Activated CD8-positive, alpha-beta memory T cell treated with anti-CD3 and anti-CD28 coated beads for 48 hours (primary cell): ENCODE measurements at places on chromosomes 4 and X.

DNA sequence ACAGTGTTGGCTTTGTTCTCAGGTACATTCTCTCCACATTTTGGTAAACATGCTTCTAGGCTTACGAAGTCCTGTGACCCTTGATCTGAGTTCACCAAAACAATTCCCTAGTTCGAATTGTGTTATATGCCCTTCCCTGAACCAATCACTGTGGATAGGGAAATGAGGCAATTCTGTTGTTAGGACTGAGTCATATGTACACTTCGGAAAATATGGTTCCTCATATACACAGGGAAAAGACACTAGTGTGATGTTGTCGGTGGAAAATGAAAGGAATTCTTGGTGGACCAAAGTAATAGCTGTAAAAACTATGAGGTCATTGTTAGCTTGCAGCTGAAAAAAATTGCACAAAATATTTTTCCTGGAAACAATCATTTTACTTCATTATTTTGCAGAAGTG, 46.6 kb upstream of the MAGEC2 start:
- no peak for DNase-seq

GRCh38 chr4:56160636-56161035, 211.9 kb downstream of the CEP135 start:
- no peak for DNase-seq

DNA sequence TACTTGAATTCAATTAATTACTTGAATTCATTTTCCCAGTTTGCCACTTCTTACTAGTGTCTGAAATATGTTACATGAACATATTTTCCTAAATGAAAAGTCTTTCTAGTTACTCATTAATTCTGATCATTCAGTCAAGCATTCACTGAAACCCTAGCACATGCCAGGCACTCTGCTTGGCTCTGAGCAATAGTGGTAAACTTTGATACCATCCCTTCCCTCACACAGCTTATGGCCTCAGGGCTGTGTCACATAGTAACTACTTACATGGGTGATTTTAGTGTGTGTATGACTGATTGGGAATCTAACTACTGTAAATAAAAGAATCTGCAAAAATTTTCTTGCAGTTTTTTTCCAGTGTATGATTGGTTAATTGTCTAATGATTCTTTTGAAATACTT, 32.7 kb downstream of the METAP1 start:
- DNase-seq, result no peak

- DNase-seq, result no peak
These were observed 62.3 kb downstream of the UGT2B10 start for GRCh38 chr4:68878048-68878447.

DNA sequence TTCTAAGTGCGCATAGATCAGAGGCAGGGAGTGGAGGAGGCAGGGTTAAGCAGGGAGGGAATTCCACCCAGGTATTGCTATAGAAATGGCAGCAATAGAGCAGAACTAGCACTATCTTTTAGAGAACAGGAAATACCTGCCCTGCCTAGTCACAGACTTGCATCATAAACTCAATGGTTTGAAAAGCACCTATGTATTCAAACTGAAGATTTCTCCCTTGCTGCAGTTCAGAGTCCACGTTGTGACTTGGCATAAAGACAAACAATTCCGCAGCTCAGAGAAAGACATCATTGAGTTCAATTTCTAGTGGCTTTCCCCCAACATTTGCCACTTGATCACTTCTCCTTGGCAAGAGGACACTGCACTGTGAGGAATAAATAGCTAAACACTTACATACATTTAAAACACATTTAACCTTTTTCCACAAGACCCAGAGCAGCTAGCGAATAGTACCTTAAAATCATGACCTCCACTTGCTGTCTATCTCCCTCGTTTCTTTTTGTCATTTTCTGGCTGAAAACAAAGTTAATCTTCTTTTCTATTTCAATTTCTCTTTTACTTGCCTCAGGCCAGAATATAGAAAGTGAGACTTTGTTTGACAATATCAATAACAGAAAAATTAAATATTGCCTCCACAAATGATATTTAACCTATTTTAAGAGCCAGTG, 42.4 kb downstream of the SLC7A11 start:
- no peak for DNase-seq

GRCh38 chr4:139816856-139817255, 151.2 kb downstream of the MGST2 start:
- no peak for DNase-seq

- DNase-seq, result no peak
These were observed 20.6 kb downstream of the MAGEC1 start for GRCh38 chrX:141924293-141924692.

GRCh38 chrX:16416588-16416987, 233.4 kb upstream of the S100G start:
- no peak for DNase-seq

GRCh38 chrX:116756958-116757357, 294.2 kb upstream of the CT83 start:
- DNase-seq, result no peak

DNA sequence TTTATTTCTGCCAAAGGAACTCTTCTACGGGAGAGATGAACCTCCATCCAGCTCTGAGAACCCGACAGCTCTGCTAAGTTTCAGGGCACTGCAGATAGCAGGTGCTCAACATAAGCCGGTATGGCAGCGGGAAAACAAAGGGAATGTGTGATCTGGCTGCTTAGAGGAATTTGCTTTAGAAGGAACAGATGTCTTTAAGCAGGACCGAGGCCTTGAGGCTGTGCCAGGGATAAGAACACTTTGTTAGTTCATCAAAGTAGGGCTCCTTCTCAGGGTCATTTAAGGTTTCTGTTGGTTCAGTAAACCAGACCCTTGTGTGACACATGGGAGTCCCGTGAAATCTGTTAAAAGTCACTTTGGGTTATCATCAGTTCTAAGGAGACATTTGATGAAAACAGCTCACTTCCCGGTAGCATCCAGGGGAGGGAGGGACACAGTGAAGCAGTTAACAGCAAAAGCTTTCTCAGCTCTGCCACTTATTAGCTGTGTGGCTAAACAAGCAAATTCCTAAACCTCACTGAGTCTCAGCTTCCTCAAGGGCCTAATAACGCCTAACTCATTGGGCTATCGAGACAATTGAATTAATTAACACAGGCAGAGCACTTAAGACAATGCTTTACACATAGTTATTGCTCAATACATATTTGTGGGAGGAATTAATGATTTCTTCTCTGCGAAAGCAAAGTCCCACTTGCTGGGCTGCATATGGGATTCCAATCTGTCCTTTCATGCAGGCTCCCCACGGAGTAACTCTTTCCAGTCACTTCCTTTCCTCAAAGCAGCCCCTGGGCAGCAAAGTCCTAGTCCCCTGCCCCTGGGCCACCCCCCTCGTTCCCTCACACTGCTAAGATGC, 2.9 kb upstream of the FTSJ1 start:
- DNase-seq, result no peak

- no peak for DNase-seq
These were observed 61.2 kb upstream of the CAMK2D start for GRCh38 chr4:113822555-113823290.

GRCh38 chrX:13066391-13066790, 22.0 kb upstream of the FAM9C start:
- DNase-seq, result no peak

GRCh38 chr4:3337811-3338210, 45.0 kb downstream of the RGS12 start:
- DNase-seq, result no peak

- DNase-seq, result no peak
These were observed 2.9 kb downstream of the KIF4A start for GRCh38 chrX:70292788-70293187.

DNA sequence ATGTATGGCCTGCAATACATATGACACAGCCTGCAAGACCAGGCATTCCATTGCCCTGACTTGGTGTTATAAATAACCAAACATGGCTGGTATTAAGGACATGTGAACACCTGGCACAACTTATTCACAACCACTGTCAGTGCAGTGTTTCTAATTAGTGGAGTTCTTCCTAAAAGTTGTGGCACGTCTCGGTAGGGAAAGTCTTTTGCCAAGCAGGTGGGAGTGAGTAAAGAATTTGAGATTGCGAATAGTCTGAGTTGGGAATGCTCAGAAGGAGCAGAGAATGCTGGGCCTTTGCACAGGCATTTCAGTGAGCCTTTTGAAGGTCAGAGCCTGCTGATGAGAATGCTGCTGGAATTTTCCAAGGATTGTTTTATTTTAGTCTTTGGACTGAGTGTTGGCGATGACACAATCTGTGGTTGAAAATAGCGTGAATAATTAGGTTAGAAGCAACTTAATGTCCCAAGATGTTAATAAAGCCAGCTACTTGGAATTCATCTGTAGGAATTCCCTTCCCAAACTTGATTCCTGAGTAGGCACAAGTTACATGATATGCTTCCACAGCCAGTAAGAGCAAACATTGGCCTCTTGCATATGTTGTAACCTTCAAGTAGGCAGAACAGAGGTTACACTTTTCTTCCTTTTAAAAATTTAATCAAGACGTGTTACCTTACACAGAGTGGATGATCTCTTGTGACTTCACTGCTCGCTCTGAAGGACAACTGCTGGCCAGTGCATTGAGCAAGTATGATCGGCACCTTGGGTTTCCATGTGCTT, 83.6 kb upstream of the PGRMC2 start:
- DNase-seq, result no peak

DNA sequence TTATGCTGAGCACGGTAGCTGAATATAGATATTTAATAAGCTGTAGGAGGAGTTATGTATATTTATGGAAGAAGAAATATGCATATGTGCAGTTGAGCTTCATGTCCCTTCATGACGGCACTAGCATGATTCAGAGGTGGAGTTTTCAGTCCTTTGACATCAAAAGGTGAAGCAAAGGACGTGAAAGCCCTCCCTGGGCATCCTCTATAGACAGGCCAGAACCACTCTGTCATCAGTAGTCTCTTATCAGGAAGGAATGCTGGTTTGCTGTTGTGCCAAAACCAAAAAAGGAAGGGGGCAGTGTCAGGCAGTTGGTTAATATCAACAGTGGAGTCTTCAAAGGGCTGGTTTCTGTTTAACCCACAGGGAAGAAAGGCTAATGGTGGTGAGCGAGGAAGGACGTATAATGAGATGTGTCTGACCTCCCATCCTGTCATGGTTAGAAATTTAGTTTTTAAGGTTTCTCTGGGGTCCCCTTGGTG, 23.5 kb upstream of the IL2 start:
- no peak for DNase-seq

GRCh38 chr4:77635246-77635645, 29.6 kb downstream of the CXCL13 start:
- no peak for DNase-seq

- no peak for DNase-seq
These were observed 4.7 kb downstream of the FAM120C start for GRCh38 chrX:54178100-54178940.

GRCh38 chr4:109499513-109499912, 60.5 kb upstream of the MCUB start:
- no peak for DNase-seq

GRCh38 chrX:39613997-39614679, 483.6 kb downstream of the BCOR start:
- no peak for DNase-seq

DNA sequence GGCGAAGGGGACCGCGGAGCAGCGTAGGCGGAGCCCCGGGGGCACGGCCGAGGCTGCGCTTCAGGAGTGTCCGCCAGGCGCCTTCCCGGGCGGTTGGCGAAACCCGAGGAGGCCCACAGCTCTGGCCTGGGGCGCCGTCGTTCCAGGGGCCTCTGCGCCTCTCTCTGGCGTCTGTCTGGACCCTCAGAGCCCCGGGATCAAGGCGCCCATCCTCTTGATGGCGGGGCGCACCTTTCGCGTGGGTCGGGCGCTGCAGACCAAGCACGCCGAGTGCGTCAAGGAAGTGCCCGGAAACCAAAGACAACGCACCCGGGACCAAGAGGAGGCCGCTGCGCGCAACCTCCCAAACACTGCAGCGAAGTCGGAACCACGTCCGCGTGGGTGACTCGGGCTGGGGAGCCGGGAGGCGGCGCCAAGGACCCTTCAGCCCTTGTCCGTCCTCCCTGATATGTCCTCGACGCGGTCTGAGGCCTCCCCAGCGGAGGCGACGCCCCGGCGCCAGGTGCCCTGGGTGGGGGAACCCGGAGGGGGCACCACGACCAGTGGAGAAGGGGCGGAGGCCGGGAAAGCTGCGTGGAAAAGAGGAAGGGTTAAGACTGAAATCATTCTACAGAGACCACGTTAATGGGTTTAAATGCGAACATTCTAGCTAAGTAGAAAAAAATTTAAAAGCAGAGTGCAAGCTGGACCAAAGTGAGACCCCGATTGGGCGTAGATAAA, 9.9 kb downstream of the HMX1 start:
- no peak for DNase-seq

DNA sequence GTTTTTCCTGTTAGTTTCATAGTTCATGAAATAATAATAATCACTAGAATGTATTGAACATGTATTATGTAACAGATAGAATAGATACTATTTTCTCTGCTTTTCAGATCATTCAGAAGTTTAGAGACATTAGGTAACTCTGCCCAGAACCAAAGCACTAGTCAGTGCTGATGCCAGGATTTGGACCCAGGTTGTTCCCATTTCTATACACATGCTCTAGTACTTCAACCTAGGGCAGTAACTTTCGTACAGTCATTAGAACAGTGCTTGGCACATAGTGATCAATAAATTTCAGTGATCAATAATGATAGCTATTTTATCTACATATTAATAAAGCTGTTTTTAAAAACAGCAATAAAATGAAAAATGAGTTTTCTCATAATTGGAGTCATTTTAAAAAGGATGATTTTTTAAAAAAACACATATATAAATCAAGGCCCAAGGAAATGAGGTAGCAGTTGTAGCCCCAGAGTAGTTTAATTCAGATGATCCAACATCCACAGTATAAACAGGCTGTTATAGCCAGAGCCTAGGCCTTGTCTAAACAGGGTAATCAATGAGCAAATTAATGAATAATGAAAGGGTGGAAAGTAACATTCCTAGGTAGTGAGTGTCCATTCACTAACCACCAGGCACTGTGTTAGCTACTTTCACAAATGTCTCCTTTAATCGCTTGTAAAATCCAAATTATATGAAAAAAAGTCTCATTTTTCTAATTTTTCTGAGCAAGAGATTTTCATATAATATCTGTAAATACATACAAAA, 25.6 kb downstream of the TXK start:
- DNase-seq, result no peak

DNA sequence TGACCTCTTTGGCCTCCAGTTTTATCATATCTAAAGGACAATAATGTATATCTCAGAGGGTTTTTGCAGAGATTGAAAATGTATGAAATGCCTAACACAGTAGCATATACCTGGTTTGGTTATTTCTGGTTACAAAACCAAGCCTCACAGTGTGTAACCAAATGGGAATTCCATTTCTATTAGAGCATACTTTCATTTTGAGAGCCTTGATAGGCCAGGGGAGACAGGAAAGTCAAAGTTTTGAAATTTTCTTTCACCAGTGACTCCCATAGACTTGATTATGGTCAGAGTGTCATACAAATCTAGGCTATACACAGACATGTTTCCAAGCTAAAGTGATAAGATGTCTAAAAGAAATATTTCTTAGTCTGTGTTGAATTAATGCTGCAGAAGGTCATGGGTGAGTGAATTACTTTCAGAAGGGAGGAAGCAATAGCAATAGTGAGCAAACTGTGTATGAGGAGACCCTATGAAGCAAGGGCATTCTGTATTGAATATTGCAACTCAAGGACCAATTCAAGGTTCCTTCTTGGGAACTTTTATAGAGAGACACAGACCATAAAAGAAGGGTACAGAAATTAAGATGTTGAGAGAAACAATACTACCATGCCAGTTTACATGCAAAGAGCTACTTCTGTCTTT, 151.1 kb downstream of the PDE5A start:
- DNase-seq, result no peak

GRCh38 chrX:109714340-109714958, 18.6 kb downstream of the ACSL4 start:
- no peak for DNase-seq

- DNase-seq, result no peak
These were observed 82.4 kb downstream of the AFAP1 start for GRCh38 chr4:7857238-7857701.
